DMS153 (cell line): ENCODE measurements at places on chromosomes 16 and 17.

DNA sequence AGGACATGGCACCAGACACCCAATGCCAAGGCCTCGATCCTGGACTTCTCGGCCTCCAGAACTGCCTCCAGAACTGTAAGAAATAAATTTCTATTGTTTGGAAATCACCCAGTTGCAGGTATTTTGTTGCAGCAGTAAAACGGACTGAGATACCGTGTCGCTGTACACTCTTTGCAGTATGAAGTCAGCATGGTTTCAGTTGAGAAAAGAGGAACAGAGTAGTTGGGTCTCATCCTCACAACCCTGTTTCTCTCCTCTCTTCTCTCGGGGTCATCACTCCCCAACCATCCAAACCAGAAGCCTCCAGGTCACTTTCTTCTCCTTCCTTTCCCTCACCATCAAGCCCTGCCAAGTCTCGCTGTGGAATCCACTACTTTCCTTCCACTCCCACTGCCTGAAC lies 77.8 kb downstream of the ADCY9 start:
- DNase-seq: no peak

- no peak for DNase-seq
Measured at GRCh38 chr17:68694791-68695485, 93.8 kb upstream of the FAM20A start.

GRCh38 chr16:88921591-88921990 lies 55.1 kb upstream of the PABPN1L start:
- DNase-seq: peak; percentile 11

DNA sequence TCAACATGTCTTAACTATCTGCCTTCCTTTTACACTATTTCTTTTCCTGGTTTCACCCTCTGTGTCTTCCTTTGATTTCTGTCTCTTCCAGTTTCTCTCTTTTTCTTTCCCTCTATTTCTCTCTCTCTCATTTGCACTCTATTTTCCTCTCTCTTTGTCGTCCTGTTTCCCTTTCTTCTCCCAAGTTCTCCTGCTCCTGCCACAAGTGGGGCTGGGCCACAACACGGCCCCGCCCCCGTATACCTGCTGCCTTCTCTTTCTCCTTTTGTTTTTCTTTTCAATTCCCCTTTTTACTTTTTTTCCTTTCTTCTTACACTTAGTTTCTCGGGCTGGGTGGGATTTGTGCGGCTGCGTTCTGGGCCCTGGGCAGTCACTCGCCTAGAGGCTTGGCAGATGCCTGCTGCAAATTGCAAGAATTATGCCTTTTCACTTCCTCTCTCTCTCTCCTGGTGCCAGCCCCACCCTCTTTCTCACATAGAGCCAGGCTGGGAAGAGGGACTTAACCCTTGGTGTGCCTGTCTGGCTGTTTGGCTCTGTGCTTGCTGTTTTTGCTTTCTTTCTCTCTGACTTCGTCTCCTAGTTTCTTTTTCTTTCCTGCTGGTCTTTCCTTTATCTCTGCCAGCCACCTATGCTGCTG lies 2139.4 kb downstream of the TP53TG3F start:
- DNase-seq: peak; percentile 20

GRCh38 chr16:23871924-23872323 lies 36.1 kb downstream of the PRKCB start:
- no peak for DNase-seq

GRCh38 chr17:17666111-17666714 lies 15.0 kb upstream of the RAI1 start:
- no peak for DNase-seq

DNA sequence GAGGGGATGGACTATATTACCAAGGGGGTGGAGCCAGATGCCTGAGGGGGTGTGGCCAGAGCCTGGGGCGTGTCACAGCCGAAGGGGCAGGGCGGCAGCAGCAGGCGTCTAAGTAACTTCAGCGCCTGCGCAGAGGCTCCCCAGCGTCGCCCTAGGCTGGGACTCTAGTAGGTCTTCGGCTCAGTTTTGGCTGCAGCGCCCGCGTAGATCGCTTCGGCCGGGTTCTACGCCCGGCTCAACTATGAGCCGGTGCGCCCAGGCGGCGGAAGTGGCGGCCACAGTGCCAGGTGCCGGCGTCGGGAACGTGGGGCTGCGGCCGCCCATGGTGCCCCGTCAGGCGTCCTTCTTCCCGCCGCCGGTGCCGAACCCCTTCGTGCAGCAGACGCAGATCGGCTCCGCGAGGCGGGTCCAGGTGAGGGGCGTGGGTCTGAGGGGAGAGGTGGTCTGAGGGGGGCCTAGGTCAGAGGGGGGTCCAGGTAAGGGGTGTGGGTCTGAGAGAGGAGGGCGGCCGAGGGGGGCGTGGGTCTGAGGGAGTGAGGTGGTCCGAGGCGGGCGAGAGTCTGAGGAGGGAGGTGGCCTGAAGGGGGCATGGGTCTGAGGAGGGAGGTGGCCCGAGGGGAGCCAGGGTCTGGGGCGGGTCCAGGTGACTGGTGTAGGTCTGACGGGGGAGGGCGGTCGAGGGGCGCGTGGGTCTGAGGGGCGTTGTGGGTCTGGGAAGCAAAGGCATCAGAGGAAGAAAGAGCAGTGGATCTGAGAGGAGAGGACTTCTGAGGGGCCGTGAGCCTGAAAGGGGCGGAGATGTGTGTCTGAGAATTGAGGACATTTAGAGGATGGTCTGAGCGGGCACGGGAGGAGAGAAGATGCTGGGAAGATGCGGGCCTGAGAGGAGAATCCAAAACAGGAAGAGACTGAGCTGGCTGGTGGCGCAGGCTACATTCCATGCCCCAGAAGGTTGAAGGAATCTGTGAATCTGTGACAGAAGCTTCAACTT lies at the start of gene LPCAT2:
TSS of gene LPCAT2 (plus strand) at position 132 of the 991 bp plus-strand sequence. CDS start at position 242, 110 bp downstream.
- peak; percentile 83 for DNase-seq

DNA sequence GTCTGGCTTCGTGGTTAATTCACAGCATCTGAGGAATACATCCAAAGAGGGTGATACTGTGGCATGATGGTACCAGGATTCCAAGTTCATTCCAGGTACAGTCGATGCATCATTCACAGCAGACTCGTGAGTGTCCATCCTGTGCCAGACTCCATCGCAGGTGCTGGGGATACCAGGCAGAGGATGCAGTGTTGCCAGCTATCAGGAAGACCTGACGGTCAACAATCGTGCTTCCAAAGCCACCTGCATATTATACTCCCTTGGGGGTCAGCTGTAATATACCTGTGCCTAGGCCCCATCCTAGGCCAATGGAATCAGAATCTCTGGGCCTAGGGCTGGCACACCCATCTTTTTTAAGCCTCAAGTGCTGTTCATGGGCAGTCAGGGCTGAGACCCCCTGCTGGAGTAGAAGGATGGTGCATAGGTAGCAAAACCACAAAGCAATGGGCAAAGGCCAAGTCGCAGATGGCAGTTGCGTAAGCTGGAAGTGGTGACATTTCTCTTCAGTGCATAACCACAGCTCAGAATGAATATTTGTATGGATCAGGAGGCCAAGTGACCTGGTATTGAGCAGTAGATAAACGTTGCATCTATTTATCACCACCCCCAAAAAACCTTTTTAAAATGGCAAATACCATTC lies 42.9 kb upstream of the C16orf78 start:
- DNase-seq: no peak

DNA sequence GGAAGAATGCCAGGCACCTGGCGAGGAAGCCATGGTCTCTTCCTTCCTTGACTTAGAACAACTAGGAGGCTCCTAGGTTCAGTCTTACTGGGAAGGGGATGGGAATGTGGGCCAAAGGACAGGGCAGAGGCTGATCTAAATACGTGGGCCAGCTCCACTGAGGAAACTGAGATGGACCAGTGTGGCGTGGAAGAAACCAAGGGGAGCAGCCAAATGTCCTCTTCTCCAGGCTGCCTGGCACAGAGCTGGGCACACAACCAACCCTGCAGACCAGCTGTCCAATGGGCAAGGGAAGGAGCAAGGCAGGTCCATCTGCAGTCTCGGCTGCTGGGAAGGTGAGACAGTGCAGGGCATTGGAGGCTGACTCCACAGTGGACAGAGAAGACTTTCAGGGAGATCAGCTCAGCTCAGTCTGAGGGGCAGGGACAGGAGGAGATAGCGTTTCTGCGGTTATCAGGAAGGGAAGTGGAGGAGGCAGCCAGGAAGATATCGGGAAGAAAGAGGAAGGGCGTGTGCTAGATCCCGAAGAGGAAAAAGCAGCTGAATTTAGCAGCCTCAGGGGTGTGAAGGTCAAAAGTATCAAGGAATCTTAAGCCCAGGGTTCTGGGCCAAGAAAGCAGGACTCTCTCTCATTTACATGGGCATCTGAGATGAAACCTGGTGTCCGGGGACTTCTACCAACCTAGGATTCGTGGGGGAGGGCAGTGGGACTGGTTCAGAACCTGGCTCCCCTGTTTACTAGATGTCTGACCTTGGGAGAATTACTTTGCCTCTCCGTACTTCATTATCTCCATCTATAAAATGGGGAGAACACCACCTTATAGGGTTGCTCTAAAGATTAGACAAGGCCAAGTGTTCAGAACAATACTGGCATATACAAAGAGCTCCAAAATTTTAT lies 1.8 kb downstream of the KIFC3 start:
- no peak for DNase-seq

- DNase-seq: no peak
Measured at GRCh38 chr17:19239544-19239943, 2.4 kb downstream of the EPN2 start.
